ENCODE measurements at places on chromosomes 12 and 14.

DNA sequence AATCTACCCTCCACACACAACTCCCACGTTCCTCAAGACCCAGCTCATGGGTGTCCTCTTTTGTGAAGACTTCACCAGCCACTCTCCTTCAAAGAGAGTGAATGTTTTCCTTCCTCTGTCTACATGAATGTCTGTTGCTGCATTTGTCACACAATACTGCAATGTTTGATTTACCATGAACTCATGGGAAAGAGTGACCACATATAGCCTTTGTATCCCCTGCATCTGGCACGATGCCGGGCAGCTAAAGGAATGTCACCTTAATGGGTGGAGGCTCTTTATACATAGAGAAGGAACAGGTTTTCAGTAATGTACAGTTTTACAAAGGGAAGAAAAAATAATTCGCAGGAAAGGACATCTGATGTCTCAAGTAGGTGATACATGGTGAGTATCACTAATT is 12.1 kb upstream of the BCDIN3D start:
- no peak for DNase-seq

DNA sequence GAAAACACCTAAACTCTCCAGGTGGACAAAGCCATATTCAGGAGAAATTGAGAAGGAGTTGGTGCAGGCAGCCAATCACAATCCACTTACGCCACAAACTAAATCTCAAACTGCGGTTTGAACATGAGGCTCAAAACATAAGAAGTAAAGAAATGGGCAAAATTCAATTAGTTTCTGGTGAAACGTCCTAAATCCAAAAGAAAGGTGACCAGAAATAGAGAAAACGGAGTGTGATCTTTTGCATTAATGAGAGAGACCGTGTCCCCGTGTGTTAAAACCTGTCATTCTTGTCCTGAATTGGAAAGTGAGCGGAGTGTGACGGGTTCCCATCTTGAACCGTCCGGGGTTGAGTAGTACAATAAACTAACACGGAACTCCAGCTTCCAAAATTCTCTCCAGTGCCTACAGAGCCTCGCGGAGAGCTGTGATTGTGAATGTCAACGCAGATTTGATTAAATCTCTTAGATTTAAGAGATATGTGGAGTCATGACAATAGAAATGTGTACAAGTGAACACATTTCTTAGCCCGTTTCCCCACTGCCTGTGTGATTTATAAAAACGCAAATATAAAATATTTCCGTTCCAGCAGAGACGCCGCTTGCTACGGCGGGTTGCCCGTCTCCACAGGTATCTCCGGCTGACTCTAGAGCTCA is 595 bp upstream of the METAP2 start:
- DNase-seq: peak; percentile 49

DNA sequence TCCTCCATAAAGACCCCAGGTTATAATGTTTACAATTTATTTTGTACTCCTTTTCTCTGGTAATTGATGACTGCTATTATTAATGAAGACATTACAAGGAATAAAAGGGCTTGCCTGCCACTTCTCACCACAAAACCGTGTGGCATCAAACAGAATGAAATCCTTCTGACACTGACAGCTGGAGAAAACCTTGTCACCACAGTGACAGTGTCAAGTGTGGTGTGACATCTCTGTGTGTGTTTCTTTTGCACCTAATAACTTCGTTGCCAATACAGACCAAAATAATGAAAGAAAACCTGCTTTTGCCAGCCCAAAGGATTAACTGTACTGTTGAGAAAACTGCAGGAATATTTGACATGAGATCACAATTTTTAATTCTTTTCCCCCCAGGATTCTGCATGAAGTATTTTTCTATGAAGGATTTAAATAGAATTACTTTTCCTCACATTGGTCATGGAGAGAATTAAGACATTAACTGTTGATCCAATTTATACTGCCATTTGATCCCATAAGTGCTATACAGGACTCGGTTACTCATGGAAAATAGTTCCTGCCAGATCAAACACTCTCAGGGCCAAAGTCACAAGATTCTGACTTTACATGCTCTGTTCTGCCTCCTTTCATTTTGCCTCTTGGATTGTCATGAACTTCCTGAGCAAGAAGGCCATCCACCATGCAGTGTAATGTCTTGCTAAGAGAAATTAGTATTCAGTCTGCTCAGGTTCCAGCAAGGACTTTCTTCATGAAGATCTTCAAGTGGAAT is 60.4 kb upstream of the IFNG-AS1 start:
- no peak for DNase-seq

- DNase-seq: peak; percentile 42
These were observed 2.1 kb downstream of the CBX5 start for GRCh38 chr12:54277823-54278276.

- DNase-seq: no peak
These were observed 121.8 kb upstream of the PLXNC1 start for GRCh38 chr12:94026596-94026995.

GRCh38 chr12:113459981-113460380 is 11.7 kb downstream of the LHX5 start:
- DNase-seq: no peak

DNA sequence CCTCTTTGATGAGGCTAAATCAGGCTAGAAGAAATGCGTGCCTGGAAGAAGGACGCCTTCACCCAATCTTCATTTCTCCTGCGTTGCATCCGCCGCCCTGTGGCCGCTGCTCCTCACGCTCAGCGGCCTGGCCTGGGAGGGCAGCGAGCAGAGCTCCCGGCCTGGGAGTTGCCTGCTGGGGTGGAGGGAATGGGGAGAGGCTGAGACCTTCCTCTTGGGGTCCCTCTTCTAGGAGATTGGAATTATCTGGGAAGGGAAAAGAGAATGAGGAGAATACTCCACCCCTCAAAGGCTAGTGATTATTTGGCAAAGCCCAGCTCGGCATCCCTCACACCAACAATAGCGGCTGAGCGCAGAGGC is 2.4 kb upstream of the HOXC12 start:
- DNase-seq: no peak

GRCh38 chr14:78005325-78005724 is 164.8 kb upstream of the NRXN3 start:
- DNase-seq: no peak

- no peak for DNase-seq
These were observed 76.3 kb downstream of the CCDC88C start for GRCh38 chr14:91341334-91341733.

DNA sequence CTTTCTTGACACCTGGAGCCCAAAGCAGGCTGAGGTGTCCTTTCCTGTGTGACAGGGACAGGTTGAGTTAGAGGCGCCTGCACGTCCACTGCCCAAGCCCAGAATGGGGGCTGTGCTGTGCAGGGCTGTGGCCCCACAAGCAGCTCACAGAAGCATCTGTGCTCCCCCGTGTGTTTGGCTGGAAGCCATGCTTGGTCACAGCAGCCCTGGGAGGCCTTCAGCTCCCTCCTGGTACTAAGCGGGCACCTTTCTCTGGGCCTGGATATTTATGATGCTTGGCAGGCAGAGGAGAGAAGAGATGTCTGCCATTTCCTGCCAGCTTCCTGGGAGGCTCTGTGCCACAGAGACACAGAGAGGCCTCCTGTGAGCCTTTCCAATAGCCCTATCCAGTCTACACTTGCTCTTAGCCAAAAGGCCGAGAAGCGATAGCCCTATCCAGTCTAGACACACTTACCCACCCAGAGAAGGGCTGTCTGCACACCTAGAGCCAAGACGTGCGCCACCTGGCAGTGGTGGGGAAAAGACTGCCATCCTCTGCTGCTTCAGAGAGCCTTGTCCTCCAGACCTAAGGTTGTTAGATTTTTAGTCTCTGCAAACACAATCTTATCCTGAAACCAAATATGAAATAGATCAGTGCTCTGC is 117.4 kb downstream of the GCH1 start:
- no peak for DNase-seq

GRCh38 chr12:98737322-98737712 is 92.2 kb downstream of the APAF1 start:
- DNase-seq: no peak

GRCh38 chr12:89319122-89319521 is 33.2 kb downstream of the DUSP6 start:
- DNase-seq: no peak

GRCh38 chr12:46439793-46440511 is 67.4 kb upstream of the SLC38A2 start:
- no peak for DNase-seq

DNA sequence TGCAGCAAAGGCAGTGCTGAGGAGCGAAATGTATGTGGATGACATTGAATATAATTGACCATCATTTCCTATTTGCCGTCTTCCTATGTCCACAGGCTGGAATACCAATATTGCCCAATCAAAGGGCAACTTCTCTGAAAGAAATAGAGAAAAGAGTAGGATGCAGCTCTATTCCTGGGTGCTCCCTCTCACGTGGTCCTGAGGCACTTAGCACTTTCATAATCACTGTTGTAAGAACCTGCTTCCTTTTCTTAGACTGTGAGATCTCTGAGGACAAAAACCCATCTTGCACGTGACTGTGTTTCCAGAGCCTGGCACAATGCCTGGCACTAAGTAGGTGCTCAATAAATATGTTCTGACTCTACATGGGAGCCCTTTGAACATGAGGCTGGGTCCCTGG is 122.7 kb upstream of the CPM start:
- no peak for DNase-seq

- peak; percentile 39 for DNase-seq
These were observed 6.5 kb upstream of the BCAT1 start for GRCh38 chr12:24955389-24955788.

GRCh38 chr14:68682166-68683103 is 110.4 kb downstream of the ZFP36L1 start:
- peak; percentile 68 for DNase-seq

DNA sequence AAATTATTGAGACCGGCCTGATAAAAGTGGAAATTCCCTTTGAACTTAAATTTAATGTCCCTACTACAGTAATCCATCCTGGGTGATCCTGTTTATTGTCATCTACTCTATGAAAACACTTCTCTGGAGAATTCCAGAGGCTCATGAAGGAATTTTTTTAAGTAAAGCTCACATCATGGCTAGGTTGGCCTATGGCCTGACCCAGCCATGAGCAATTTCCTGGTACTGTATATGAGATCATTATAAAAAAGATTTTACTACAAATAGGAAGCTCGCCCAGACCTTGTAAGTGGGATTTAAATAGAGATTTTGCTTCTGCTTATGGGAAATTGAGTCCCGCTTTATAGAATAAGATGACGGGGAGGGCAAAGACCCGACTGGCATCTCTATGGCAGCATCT is 215.5 kb downstream of the DPF3 start:
- DNase-seq: no peak

DNA sequence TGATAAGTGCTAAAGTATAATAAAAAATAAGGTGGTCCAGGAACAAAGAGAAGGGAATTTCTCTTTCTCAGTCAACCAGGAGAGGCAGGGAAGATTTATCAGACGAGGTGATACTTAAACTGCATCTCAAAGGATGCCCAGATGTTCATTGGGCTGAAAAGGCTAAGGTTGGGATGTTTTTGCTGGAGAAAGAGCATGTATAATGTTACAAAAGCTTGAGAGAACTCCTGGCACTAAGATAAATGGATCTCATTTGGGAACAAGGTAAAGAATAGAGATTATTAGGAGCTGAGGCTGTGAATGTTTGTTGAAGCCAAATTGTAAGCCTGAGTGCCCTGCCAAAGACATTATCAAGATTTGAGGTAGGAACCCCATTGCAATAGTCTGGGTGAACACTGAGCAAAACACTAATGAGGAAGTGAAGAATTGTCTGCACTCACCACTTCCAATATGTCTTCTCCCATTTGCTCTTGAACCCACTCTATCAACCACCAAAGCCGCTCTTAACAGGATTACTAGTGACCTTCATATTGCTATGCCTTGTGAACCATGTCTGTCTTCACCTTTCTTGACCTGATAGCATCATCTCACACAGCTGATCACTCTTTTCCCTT is 149.0 kb upstream of the ARID2 start:
- no peak for DNase-seq
